Calu3 (cell line): ENCODE measurements at places on chromosomes 3 and 15. TPM values are rescaled to one million over a fixed set of nuclear protein-coding genes. Genes with fewer than 3 reads are reported as not detected.

- H3K4me3 ChIP-seq: no peak overlapping the region
- H3K27me3 ChIP-seq: no peaks in the 10 kb centered on the region
- H3K4me1 ChIP-seq: no peaks in the 10 kb centered on the region
Measured at GRCh38 chr3:21062831-21063294, 688.1 kb downstream of the ZNF385D start.

- H3K36me3 ChIP-seq: no peaks in the 10 kb centered on the region
- H3K27ac ChIP-seq: no peak overlapping the region
- H3K4me1 ChIP-seq: no peaks in the 10 kb centered on the region
- DNase-seq: no peak
- no peaks in the 10 kb centered on the region for H3K27me3 ChIP-seq
Measured at GRCh38 chr3:143535994-143536784, 312.1 kb downstream of the SLC9A9 start.

GRCh38 chr3:160953686-160954085 lies 151.5 kb downstream of the B3GALNT1 start:
- no peaks in the 10 kb centered on the region for H3K36me3 ChIP-seq
- no peak overlapping the region for H3K27ac ChIP-seq
- no peaks in the 10 kb centered on the region for H3K4me1 ChIP-seq
- no peak overlapping the region for H3K4me3 ChIP-seq
- DNase-seq: no peak
- no peaks in the 10 kb centered on the region for H3K27me3 ChIP-seq

GRCh38 chr15:74788042-74788682 lies 6.3 kb downstream of the CSK start:
- DNase-seq: no peak
- no peak overlapping the region for H3K4me3 ChIP-seq
- no peaks in the 10 kb centered on the region for H3K27me3 ChIP-seq
- peaks cover 12% of the 10 kb centered on the region for H3K36me3 ChIP-seq
- peak overlapping the region; percentile 14 for H3K27ac ChIP-seq
- H3K4me1 ChIP-seq: peaks cover 59% of the 10 kb centered on the region

DNA sequence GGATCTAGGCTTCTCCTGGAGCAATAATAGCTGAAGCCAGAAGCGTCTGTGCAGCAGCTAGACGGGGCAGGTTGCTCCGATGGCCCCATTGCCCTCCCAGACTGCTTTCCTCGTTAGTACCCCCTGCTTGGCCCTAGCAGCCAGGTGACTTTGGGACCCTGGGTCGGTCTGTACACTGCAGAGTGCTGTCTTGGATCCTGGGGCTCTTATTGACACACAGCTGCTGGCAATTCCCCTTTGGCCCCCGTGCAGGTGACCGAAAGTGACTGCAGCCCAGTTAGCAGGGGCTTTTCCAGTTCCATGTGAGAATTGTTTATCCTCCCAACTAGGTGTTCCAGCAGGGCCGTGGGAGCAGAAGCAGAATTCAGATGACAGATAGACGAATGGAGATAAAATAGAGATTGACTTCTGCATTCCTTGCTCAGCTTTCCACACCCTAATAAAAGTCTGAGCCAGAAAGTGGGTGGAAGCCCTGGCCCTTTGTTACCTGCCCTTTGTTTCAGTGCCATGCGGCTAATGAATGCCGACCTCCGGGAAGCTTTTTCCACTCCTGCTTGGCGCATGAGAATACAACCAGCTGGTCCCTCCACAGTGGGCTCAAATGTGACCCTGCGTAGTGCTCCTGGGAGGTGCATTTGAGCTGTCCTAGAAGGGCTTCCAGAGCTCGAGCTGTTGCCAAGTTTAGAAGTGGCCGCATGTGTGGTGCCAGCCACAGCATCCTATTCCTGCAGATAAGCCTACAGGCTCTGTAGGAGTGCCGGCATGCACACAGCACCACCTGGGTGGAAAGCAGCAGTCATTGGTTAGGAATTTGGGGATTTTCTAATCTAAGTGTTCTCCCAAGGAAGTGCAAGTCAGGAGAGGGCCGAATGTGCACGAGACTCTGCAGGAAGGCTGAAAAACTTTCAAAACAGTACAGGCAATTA lies 94.4 kb downstream of the SLCO3A1 start:
- no peaks in the 10 kb centered on the region for H3K27me3 ChIP-seq
- DNase-seq: peak; percentile 68
- H3K4me1 ChIP-seq: peaks cover 100% of the 10 kb centered on the region
- H3K36me3 ChIP-seq: peaks cover 24% of the 10 kb centered on the region
- H3K4me3 ChIP-seq: peak overlapping the region; percentile 49
- peak overlapping the region; percentile 90 for H3K27ac ChIP-seq

GRCh38 chr3:176609361-176609760 lies 587.9 kb downstream of the TBL1XR1 start:
- no peak overlapping the region for H3K27ac ChIP-seq
- no peak overlapping the region for H3K4me3 ChIP-seq
- no peaks in the 10 kb centered on the region for H3K36me3 ChIP-seq
- H3K4me1 ChIP-seq: no peaks in the 10 kb centered on the region

- no peaks in the 10 kb centered on the region for H3K4me1 ChIP-seq
- no peak for DNase-seq
- no peak overlapping the region for H3K4me3 ChIP-seq
- no peaks in the 10 kb centered on the region for H3K27me3 ChIP-seq
- no peaks in the 10 kb centered on the region for H3K36me3 ChIP-seq
Measured at GRCh38 chr15:35379972-35380371, 166.0 kb downstream of the DPH6 start.

DNA sequence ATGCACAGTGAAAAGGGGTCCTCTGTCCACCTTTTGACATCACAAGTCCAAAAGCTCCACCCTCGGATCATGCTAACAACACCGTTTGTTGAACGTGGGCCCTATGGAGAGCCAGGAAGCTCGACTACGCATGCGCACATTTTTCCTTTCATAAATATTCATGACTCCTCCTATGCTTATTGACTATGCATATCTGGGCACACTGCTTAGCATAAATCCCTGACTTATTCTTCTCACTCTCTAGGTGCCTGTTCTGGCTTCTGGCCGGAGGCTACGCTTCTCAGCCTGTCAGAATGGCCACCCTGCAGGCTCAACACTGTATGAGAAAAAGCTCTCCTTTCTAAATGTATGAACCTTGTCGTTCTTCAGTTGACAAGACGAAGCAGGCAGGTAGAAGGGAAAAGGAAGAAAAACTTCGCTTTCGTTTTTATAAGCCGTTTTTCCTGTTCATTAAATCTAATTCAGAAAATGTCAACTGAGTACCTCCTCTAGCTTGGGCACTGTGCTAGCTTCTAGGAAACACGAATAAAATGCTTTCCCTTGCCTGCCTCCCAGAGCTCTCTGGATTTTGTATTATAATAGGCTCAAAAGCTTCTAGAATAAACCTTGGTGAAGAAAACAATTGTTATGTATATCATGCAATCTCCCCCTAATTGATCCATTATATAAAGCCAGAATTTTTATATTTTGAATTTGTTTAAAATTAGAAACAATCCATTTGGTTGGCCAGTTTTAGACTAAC lies 207.7 kb downstream of the ATP10A start:
- no peak overlapping the region for H3K4me3 ChIP-seq
- H3K27ac ChIP-seq: no peak overlapping the region
- DNase-seq: no peak
- no peaks in the 10 kb centered on the region for H3K36me3 ChIP-seq
- H3K4me1 ChIP-seq: no peaks in the 10 kb centered on the region

DNA sequence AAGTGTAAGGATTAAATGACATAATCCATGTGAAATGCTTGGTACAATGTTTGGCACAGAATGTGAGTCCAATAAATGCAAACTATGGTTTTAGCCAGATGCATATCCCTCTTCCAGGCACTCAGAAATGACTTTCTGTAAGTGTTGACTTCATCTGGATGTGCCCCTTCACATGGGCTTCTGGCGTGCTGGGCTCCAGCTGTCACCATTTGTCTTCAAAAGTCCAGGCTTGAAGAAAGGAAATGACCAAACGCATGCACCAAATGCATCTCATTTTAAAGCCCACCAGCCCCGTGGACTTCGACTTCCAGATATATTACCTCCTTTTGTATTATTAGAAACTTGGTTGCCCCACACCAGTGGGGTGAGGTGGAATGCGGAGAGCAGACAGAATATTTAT lies 23.7 kb downstream of the CRYGS start:
- H3K4me3 ChIP-seq: no peak overlapping the region
- H3K27me3 ChIP-seq: peaks cover 79% of the 10 kb centered on the region
- no peaks in the 10 kb centered on the region for H3K36me3 ChIP-seq
- no peaks in the 10 kb centered on the region for H3K4me1 ChIP-seq
- H3K27ac ChIP-seq: no peak overlapping the region
- no peak for DNase-seq

DNA sequence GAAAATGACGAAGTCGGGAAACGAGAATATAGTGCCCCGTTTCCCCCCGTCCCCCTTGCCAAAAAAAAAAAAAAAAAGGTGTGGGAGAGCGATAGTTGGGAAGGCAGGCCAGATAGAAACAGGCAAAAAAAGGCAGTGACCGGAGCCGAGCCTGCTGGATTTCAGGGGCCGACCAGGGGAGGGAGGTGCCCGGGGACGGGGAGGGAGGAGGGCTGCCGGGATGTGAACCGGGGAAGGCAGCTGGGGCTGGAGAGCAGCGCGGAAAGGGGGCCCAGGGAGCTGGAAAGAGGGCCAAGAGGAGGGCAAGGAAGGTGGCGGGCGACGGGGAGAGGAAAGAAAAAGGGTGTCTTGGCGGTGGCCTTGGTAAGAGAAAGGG lies 837 bp downstream of the LRRN1 start:
- peaks cover 24% of the 10 kb centered on the region for H3K27me3 ChIP-seq
- H3K4me3 ChIP-seq: peak overlapping the region; percentile 91
- peaks cover 32% of the 10 kb centered on the region for H3K36me3 ChIP-seq
- no peaks in the 10 kb centered on the region for H3K4me1 ChIP-seq
- peak overlapping the region; percentile 23 for H3K27ac ChIP-seq

DNA sequence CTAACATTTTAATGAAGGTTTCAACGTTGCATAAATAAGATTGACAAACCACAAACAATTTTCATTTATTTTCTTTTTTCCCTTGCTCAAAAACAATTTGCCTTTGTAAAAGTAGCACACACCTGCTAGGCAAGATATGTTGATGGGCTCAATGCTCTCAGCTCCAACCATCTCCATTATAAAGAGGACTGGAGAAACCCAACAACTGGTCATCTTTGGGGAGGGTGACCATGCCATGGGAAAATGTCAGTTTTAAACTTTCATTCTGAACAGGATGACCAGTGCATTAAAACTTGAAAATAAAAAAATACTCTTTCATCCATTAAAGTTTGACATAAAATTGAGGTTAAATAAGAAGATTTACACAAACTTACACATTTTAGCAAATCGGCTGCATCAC lies 183.7 kb downstream of the CFAP20DC start:
- H3K4me1 ChIP-seq: no peaks in the 10 kb centered on the region
- no peaks in the 10 kb centered on the region for H3K36me3 ChIP-seq
- H3K4me3 ChIP-seq: no peak overlapping the region
- H3K27me3 ChIP-seq: no peaks in the 10 kb centered on the region
- DNase-seq: no peak

DNA sequence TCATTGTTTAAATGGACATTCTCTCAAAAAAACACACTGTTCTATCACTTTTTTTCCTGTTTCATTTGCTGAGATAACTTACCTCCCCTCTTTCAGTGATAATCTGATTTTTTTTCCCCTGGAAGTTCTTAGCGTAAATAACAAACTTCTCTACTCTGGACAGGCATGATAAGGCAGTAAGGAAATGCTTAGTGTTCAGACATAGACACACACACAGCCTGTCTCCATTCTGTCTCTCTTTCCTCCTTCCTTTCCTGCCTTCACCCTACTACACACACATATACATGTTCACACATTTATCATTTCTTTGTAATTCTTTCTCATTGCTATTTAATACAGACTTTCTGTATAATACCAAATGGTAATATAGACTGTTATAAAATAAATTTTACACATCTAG lies 470.8 kb upstream of the ROBO1 start:
- no peaks in the 10 kb centered on the region for H3K27me3 ChIP-seq
- H3K36me3 ChIP-seq: no peaks in the 10 kb centered on the region
- peaks cover 8% of the 10 kb centered on the region for H3K4me1 ChIP-seq
- no peak for DNase-seq
- H3K27ac ChIP-seq: no peak overlapping the region
- H3K4me3 ChIP-seq: no peak overlapping the region

GRCh38 chr3:33071946-33072345 lies 25.0 kb downstream of the GLB1 start:
- peaks cover 5% of the 10 kb centered on the region for H3K36me3 ChIP-seq
- H3K27ac ChIP-seq: no peak overlapping the region
- no peak overlapping the region for H3K4me3 ChIP-seq
- DNase-seq: no peak
- peaks cover 8% of the 10 kb centered on the region for H3K4me1 ChIP-seq

DNA sequence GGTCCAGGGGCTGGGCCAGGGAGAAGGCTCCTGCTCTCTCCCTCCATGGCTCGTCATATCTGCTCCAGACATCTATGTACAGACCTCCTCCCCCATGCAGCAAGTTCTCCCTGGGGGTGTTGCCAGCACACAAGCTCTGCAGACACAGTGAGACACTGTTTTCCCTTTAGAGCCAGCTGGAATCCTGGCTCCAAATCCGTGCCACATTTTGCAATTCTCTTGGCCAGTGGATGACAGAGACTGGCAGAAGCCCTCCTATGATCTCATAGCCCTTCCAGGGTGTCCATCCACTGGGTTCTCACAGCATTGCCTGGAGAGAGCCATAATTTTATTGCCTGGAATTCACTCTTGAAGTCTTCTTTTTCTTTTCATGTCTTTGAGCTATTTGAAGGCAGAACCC lies 203.9 kb downstream of the TLE3 start:
- H3K27me3 ChIP-seq: peaks cover 98% of the 10 kb centered on the region
- H3K27ac ChIP-seq: no peak overlapping the region
- no peaks in the 10 kb centered on the region for H3K36me3 ChIP-seq
- H3K4me3 ChIP-seq: no peak overlapping the region
- DNase-seq: no peak
- no peaks in the 10 kb centered on the region for H3K4me1 ChIP-seq

The LRRFIP2 gene
- total RNA-seq: 38.8 and 41.9 TPM in 2 replicates

The CYP1A2 gene
- not detected in 2 replicates for total RNA-seq

The PRR23B gene
- total RNA-seq: not detected in 2 replicates

The RGMA gene
- total RNA-seq: 0.73 and 0.78 TPM in 2 replicates

The GUCA1C gene
- not detected in 2 replicates for total RNA-seq

The CSTA gene
- not detected in 2 replicates for total RNA-seq

The CNTN4 gene
- total RNA-seq: 1.6 and 2.9 TPM in 2 replicates

The MUC20 gene
- total RNA-seq: 83.1 and 128 TPM in 2 replicates

The MUSTN1 gene
- 0.66 TPM in 1 of 2 replicates, not detected in the other for total RNA-seq
